ENCODE measurements at places on chromosomes 2 and 18.

DNA sequence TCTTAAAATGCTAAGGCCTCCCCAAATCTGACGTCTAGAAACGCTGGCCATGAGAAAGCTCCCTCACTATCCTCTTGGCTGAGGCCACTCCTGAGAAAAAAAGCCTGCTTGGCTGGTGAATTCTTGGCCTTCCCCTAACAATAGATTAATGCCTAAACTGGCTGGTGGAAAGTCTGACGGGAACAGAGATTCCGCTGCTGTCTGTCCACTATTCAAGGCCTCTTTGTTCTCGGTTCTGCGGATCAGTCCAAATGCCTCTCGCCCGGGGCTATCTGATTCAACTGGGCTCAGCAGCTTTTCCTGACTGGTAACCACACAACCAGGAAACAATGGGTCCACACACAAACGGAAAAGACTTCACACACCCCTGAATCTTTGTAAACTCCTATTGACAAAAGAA, 27.2 kb downstream of the PXDN start:
- no peak for DNase-seq

DNA sequence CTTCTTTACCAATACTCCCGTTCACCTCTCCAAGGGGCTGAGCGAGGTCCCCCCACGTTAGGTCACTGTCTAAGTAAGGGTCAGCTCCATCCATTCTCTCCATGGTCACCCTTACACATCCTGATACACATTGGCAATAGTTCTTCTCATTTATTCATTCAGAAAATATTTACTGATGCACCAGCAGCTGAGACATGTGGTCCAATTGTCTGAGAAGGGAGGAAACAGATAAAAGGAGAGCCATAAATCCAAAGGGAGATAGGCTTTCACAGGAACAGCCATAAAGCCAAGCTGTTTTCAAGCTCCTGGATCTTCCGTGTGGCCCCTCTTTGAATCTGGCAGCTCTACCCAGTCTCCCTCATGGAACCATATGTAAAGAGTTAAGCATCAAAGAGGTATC, 121.2 kb downstream of the TXNL1 start:
- DNase-seq, result no peak

DNA sequence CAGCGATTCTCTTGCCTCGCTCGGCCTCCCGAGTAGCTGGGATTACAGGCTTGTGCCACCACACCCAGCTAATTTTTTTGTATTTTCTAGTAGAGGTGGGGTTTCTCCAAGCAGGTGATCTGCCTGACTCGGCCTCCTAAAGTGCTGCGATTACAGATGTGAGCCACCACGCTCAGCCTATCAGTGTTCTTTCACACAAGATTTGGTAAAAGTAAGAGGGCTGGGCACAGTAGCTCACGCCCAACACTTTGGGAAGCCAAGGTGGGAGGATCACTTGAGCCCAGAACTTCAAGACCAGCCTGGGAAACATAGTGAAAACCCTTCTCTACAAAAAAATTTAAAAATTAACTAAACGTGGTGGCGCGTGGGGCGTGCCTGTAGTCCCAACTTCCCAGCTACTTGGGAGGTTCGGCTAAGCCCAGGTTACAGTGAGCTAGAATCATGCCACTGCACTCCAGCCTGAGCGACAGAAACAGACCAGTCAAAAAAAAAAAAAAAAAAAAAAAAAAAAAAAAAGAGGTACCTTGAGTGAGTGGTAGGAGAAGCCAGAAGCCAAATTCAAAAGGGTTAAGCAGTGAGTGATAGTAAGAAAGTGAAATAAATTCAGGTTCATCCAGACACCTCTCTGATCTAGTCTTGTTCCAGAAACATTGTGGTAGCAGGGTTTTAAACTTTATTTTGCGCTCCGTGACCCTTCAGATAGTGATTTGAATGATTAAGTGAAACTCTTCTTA, 981 bp downstream of the MRPL53 start:
- DNase-seq, result no peak

DNA sequence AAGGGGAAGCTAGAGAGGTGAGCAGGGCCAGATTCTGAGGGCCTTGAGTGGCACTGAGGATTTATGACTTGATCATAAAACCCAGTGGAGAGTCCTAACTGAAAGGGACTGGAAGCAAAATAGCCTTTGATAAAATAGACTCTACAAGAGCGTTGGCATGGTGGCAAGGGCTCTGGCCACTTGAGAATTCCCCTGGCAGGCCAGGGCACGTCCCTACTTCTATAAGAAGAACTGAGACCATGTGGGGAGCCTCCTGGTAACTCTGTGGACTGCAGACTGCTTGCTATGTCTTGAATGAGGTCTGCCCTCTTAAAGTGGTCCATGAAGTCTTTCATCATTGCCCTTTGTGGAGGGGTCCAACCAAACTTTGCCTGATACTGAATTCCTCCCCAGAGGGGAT, 324.8 kb downstream of the ALK start:
- DNase-seq, result no peak

- DNase-seq, result no peak
Measured at GRCh38 chr18:77039196-77040130, 93.1 kb downstream of the MBP start.

GRCh38 chr18:68234676-68235075, 480.2 kb downstream of the TMX3 start:
- no peak for DNase-seq

DNA sequence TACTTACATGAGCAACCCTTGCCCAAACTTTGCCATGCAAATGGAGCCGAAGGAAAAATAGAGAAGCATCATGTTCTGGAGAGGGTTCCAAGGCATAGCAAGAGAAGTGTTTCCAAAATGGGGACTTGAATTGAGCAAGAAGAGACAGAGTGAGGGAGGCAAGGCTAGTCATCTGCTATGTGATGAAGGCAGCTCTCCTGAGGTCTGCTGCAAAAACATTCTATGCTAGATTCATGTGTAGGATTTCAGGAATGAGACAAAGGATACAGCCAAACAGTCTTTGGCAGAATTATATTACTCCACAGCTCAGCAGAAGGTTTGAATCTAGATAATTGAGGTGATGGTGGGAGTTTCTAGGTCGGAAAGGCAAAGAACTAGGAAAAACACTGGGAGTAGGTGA, 24.1 kb upstream of the MRPL19 start:
- DNase-seq, result no peak

DNA sequence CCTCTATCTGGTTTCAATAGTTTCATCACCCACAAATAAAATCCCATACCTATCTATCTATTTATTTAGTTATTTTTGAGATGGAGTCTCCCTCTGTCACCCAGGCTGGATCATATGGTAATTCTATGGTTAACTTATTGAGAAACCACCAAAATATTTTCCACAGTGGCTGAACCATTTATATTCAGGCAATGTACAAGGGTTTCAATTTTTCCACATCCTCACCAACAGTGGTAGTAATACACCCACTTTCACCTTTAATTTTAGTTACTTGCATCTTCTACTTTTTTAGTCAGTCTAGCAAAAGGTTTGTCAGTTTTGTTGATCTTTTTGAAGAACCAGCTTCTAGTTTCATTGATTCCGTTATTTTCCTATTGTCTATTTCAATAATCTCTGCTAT, 46.1 kb upstream of the PHLPP1 start:
- no peak for DNase-seq

DNA sequence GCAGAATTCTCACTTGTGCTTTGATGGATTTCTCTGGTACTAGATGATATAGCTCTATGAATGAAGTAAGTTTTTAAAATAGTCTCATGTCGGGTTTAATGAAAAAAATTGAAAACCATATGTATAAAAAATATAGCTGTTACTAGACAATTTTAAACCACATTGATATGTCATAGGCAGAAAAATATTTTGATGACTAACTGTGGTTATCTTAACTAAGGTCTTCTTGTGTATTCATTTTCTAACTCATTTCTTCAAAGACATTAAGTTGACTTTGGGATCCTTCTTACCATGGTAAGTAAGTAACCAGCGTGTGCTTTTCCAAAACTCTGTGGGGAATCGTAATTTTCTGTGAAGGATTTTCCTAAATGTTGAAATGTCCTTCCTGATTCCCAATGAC, 160.9 kb upstream of the COL3A1 start:
- DNase-seq, result no peak

GRCh38 chr2:38216886-38217285, 140.9 kb upstream of the CYP1B1 start:
- no peak for DNase-seq

DNA sequence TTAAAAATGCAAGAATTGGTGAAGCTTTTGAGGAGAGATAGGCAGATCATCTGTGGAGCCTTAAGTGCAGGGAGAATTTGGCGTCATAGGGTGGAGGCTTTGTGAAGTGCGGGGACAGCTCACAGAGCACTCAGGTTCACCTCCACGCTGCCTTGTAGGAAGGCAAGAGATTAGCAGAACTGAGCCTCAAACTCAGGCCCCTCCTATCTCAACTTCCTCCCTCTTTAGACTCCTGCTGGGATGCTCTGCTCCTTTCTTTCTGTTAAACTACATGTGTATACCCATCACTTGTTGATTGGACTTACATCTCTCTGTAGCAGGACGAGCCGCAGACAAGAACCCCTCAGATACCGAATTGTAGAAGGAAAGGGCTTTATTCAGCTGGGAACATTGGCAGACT, 422.2 kb downstream of the SETBP1 start:
- DNase-seq, result no peak

GRCh38 chr2:25790074-25790790, 88.1 kb downstream of the ASXL2 start:
- DNase-seq, result no peak

- DNase-seq, result no peak
Measured at GRCh38 chr2:205375461-205376448, 306.5 kb upstream of the NRP2 start.

DNA sequence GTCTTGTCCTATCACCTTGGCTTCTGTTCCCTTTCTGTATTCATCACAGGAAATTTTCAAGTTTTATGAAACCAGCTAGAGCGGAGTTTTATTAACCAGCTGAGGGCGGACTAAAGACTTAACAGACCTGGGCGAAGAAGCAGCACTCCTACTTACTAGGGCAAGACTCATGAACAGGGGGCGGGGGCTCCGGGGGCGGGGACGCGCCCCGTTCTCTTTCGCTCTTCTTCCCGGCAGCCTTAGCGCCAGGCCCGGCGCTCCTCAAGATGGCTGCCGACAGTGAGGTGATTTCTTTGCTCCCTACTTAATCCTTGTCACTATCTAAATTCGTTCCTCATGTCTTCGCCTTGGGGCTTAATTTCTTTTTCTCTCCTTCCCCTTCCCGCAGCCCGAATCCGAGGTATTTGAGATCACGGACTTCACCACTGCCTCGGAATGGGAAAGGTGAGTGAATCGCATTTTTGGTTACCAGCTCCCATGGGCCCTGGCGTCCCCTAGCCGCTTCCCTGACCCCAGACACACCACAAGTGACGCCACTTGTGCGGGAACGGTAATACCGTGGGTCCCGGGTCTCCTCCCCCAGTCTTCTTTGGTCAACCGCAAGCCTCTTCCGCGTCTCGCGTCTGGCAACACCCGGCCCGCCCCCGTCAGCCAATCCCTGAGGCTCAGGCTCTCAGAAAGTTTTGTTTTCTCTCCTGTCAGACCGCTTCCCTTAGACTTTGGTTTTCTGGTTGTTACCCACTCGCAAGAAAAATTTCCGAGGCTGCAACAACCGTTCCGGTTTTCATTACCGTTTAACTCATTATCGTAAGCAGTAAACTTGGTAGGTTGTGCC, at the start of gene RAB3GAP1:
TSS of gene RAB3GAP1 (plus strand) at position 251 of the 835 bp plus-strand sequence. CDS start at position 267, 16 bp downstream.
- peak; percentile 93 for DNase-seq

- DNase-seq, result no peak
Measured at GRCh38 chr2:46510598-46511177, 31.3 kb downstream of the TMEM247 start.

GRCh38 chr2:150571121-150571520, 83.7 kb upstream of the RND3 start:
- DNase-seq, result no peak

- peak; percentile 79 for DNase-seq
Measured at GRCh38 chr2:88329815-88330603, 122.5 kb downstream of the FOXI3 start.

DNA sequence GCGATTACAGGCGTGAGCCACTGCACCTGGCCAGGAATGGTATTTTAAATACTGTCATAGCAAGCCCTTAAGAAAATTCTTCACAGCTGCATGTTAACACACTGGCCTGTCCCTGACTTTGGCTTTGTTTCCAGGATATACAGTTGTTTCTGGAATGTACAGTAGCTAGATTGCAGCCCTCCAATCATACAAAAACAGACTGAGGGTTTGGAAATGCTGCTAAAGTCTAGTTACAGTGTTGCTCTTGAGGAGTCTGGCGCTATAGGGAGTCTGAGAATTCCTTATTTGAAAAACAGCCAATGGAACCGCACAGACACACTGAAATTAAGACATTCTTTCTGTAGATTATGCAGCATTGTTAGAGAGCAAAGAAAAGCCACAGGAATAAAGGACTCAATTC, 37.7 kb downstream of the STON1 start:
- DNase-seq, result no peak

DNA sequence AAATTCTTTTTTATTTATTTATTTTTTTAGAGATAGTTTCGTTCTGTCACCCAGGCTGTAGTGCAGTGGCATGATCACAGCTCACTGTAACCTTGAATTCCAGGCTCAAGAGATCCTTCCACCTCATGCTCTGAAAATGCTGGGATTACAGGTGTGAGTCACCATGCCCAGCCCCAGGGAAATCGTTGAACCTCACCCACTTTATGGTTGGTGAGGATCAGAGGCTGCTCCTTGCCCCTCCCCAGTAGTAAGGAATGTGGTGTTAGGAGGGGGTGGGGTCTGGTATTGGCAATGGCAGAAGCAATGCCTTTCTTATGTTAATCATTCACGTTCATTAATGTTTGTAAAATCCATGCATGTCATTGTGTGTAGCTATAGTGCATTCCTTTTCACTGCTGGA, 161.9 kb downstream of the SUCLG1 start:
- peak; percentile 51 for DNase-seq

GRCh38 chr2:81084101-81084500, 779.5 kb upstream of the LRRTM1 start:
- no peak for DNase-seq

- no peak for DNase-seq
Measured at GRCh38 chr18:9404565-9405060, 70.0 kb downstream of the TWSG1 start.

- DNase-seq, result no peak
Measured at GRCh38 chr2:128600581-128601297, 282.1 kb upstream of the HS6ST1 start.

DNA sequence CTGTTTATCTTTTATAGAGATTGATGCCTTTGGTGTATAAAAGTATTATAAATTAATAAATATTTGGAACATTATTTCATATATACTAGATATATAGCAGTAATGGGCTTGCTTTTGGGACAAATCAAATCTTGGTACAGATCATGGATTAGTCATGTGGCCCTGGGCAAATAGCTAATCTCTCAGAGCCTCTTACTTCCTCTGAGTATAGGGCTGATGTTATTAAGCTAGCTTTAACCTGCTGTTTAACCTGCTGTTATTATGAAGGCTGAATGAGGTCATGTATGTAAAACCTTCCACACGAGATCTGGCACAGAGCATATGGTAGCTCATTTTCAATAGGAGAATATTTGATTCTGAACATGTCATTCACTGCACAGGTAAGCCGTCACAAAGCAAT, 5.7 kb downstream of the ITGB6 start:
- DNase-seq, result no peak

DNA sequence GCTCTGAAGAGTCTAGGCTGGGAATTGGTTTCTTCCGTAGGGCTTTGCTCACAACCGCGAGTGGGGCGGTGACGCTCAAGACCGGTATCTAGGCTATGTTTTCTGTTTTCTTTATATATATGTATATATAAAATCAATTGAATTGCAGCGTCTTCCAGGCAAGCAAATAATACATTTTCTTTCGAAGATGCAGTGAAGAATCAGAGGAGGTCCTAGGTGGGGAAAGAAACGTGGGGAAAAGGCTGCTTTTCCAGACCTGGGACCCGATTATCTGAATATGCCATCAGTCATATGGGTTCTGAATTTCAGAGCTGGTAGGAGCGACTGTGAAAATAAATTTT, 714 bp upstream of the SCN9A start:
- no peak for DNase-seq

GRCh38 chr2:160257041-160257742, 57.1 kb upstream of the ITGB6 start:
- DNase-seq, result peak; percentile 29

Data from iPS-NIHi11 (cell line).